Bronchial epithelial cell (primary cell): ENCODE measurements at places on chromosomes 1 and 21. TPM values are rescaled to one million over a fixed set of nuclear protein-coding genes. Genes with fewer than 3 reads are reported as not detected.

The CD52 gene
- total RNA-seq, result not detected in 2 replicates

The CYP4A11 gene
- total RNA-seq, result not detected in 2 replicates

The PTPN14 gene
- total RNA-seq, result 28.4 and 33.0 TPM in 2 replicates

The KISS1 gene
- total RNA-seq, result not detected in 2 replicates

The APOBEC4 gene
- total RNA-seq, result not detected in 2 replicates

The DCDC2B gene
- total RNA-seq, result not detected in 2 replicates

The SNX27 gene
- 20.0 and 23.9 TPM in 2 replicates for total RNA-seq

The SLC9C2 gene
- total RNA-seq, result not detected in 2 replicates

The CFHR3 gene
- total RNA-seq, result not detected in 2 replicates

The LRRIQ3 gene
- total RNA-seq, result 0.26 and 0.53 TPM in 2 replicates

The RUNX3 gene
- 0.13 and 0.26 TPM in 2 replicates for total RNA-seq

The WNT2B gene
- 0.53 and 1.9 TPM in 2 replicates for total RNA-seq

The ABCA4 gene
- under 0.01 and 1.4 TPM in 2 replicates for total RNA-seq

The C1orf210 gene
- total RNA-seq, result 3.4 and 11.4 TPM in 2 replicates

The GBP2 gene
- total RNA-seq, result 0.79 and 1.8 TPM in 2 replicates

The IL10 gene
- not detected in 2 replicates for total RNA-seq

The DNALI1 gene
- total RNA-seq, result under 0.01 and 0.26 TPM in 2 replicates

The AVPR1B gene
- not detected in 2 replicates for total RNA-seq

The MROH9 gene
- total RNA-seq, result not detected in 2 replicates

The FCER1G gene
- 0.26 TPM in 2 replicates for total RNA-seq

The ACOT11 gene
- 3.4 and 6.0 TPM in 2 replicates for total RNA-seq

The OR2T1 gene
- not detected in 2 replicates for total RNA-seq

The ATF3 gene
- 19.2 and 31.7 TPM in 2 replicates for total RNA-seq

The RIMS3 gene
- total RNA-seq, result 0.26 and 2.7 TPM in 2 replicates

The KCNK1 gene
- total RNA-seq, result 25.8 and 37.6 TPM in 2 replicates

The GFI1 gene
- under 0.01 TPM in 2 replicates for total RNA-seq

The CLCA4 gene
- total RNA-seq, result 12.1 and 45.8 TPM in 2 replicates

The ARHGAP30 gene
- 1.3 and 3.1 TPM in 2 replicates for total RNA-seq

The CBS gene
- 96.9 and 108 TPM in 2 replicates for total RNA-seq

The SUSD4 gene
- 0.79 and 3.1 TPM in 2 replicates for total RNA-seq

The RIT1 gene
- total RNA-seq, result 49.8 and 66.6 TPM in 2 replicates

The CLCN6 gene
- 4.5 and 6.6 TPM in 2 replicates for total RNA-seq

The SPRR1A gene
- 41.2 TPM in 1 of 2 replicates, not detected in the other for total RNA-seq

The PGLYRP3 gene
- total RNA-seq, result 0.53 and 4.6 TPM in 2 replicates

The TNFRSF1B gene
- under 0.01 TPM in 2 replicates for total RNA-seq

The USH2A gene
- under 0.01 TPM in 1 of 2 replicates, not detected in the other for total RNA-seq

The CRP gene
- not detected in 2 replicates for total RNA-seq

The ACKR1 gene
- total RNA-seq, result not detected in 2 replicates

The TRIM67 gene
- total RNA-seq, result not detected in 2 replicates

The TBX19 gene
- 0.51 and 0.79 TPM in 2 replicates for total RNA-seq

The TNFAIP8L2 gene
- not detected in 2 replicates for total RNA-seq

The CR2 gene
- total RNA-seq, result not detected in 2 replicates

The GNAT2 gene
- 0.26 TPM in 1 of 2 replicates, not detected in the other for total RNA-seq

The IL10RB gene
- 31.1 and 41.5 TPM in 2 replicates for total RNA-seq

The AGT gene
- under 0.01 TPM in 1 of 2 replicates, not detected in the other for total RNA-seq

The SERTAD4 gene
- 0.26 and 0.64 TPM in 2 replicates for total RNA-seq
